ENCODE measurements at places on chromosomes 6 and 20.

DNA sequence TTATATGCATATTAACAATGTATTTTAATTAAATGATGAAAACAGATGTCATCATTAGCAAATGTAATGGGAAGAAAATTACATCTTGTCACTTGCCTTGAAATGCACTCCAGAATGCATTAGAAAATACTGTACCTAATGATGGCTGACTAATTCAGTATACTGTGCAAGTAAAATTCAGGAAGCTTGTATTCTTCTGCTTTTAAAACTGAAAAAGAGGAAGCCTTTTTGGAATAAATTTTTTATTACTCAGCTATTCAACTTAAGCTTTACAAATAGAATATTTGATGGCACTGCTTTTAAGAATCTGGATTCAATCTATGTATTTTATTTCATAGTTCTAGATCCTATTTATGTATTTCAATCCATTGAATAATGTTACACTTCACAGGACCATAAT lies 195.5 kb downstream of the RIMS1 start:
- no peak for DNase-seq

DNA sequence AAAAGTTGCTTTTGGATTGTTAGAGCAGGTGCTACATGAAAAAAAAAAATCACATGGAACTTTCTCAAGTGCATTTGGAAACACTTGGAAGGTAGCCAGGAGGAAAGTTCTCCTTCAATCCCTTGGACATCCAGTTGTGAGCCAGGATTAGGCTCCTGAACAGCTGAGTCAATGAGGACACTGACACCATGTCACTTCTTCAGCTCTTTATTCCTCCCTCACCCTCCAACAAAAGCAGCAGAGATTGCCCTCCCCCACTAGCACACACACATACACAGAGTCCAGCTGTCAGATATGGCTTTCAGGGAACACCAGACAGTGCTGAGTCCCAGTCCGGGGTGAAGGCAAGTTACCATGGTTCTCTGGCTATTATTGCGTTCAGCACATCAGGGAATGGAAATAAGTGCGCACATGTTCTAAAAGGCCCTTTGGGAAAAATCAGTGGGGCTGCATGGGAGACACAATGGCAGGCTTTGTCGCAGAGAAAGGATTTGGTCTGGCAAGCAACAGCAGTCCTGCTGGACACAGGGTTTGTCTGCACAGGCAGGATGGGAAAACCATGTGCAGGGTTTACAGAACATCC lies 124.7 kb upstream of the MARCKS start:
- DNase-seq: no peak

DNA sequence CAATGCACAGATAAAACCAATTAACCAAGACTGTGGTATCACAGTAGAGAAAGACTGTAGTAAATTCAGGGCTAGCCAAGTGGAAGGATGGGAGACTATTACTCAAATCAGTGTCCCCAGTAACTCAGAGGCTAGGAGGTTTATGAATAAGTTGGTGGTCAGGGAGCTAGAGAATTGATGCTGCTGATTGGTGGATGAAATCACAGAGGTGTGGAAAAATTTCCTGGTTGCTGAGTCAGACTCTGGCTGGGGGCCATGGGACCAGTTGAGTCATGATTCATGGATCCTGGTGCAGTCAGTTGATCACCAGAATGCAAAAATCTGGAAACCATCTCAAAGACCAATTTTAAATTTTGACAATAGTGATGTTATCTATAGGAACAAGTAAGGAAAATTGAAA lies 555.9 kb downstream of the C6orf118 start:
- no peak for DNase-seq

GRCh38 chr6:37365791-37366190 lies 12.0 kb downstream of the RNF8 start:
- DNase-seq: no peak

DNA sequence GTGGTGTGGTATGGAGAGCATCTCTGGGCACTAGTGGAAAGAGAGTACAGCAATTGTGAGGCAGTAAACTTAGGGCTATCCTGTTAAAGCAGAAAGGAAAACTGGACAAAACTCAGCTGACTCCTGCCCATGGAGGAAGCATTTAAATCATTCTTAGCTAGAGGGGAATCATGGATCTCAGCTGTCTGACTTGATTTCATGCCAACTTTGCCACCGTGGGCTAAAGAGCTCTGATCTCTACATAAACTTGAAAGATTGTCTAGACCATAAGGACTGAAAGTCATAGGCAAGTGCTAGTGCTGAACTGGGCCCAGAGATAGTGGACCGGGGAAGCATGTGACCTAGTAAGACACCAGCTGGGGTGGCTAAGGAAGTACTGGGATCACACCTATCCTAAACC lies 651.8 kb downstream of the COL12A1 start:
- no peak for DNase-seq

GRCh38 chr6:157527471-157527907 lies 146.5 kb downstream of the ZDHHC14 start:
- peak; percentile 29 for DNase-seq

DNA sequence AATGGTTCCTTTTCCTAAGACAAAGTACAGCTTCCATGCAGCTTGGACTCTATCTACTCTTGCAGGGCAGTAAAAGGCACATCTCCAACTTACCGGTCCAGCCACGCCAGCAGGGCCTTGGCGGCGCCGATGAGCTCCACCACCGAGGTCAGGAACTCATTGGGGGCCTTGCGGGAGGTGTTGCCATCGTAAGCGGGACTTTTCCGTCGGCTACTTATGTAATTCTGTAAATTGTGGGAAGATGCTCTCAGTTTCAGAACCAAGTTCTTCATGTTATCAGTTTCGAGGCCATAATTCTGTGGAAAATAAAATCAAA lies 68.5 kb downstream of the CNKSR3 start:
- no peak for DNase-seq

DNA sequence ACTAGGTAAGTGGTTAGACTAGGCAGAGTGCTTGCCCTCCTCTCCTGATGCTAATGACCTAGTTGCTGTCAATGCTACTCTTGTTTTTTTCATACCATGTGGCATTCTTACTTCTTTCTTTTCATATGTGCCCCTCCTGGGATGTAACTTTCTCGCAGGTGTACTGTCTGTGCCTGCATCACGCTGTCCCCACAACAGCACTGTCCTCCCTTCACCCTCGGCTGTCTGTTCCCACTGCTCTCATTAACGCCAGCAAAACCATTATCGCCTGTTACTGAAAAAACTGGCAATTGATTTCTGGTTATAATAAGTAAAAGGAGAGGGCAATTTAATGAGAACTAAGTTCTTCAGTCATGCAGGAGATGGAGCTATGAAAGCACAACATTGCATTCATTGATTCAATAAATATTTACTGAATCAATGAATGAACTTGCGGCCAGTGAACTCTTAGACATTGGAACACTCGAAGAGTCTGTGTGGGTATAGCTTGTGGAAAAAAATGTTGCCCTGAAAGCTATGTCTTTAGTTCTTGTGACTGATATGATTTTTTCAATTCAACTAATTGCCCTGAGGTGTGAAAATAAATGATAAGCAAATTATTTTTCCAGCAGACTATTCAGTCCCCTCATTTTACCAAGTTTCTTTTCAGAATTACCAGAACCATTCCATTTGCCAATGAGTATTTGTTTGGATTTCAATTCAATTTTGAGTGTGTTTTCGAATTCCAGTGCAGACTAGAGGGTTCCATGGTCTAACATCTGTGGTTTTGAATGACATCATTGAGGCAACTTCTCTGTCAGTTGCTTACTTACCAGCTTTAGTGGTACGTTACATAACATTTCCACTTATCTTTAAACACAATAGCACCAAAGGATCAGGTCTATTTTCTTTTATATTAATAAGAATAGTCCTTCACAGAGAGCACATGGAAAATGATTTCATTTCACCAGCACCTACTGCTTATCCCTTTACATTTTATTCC lies 2.1 kb downstream of the SLC17A4 start:
- DNase-seq: no peak

DNA sequence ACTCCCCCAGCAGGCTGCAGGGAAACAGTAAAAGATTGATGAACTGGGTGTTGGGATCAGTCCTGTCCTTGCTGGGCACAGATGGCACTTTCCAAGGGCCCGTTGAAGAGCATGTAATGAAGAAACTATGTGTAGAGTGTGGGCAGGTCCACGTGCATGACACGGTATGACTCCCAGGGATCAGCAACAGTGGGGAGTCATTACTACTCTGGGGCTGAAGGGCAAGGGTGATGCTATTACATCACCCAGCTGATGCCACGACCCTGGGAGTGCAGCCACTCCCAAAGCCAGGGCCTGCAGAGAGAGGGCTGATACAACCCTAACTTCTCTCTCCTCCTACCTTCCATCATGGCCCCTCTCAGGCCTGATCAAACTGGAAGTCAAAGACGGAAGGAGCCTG lies 20.1 kb downstream of the KCNK17 start:
- no peak for DNase-seq

All from AG08396 (cell line).